ENCODE measurements at places on chromosomes 7 and 10.
A peak's percentile ranks its signal among the peaks of the same experiment; 100 is the strongest.

- DNase-seq, result no peak
Observed at GRCh38 chr10:57769298-57769697, 498.4 kb downstream of the IPMK start.

DNA sequence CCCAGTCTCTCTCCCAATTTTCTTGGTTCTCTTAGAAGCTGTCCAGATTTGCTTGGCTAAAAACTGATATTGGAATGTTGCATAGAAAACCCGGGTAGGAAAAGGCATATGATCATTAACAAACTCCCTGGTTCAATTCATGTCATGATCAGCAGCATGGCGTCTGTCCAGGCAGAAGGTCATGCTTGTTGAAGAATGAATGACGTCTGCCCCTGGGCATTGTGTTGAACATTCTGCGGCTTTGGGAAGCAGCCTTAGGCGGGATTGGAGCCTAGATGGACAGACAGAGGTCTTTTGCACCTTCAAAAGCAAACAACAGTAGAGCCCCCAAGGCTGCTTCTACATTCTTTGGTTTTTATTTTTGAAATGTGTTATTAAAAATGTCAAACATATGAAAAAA lies 7.7 kb upstream of the MINDY3 start:
- no peak for DNase-seq

DNA sequence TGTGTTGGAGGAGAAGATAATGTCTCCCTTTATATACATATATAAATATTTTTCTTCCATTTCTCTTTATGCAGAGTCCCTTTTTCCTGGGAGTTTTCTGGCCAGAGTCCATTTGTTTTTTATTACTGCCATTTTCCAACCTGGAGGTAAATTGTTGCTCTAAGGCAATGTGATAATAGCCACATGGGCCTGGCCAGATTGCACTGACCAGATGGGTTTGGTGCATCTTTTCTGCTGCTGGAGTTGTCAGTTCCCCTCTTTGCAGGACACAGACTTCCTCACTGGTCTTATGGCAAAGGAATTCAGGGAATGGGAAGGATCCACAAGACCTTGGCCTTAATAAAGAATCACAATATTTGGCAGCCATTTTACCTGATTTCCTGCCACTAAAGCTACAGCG lies 254.9 kb downstream of the SORCS3 start:
- DNase-seq, result no peak

GRCh38 chr10:77261146-77261545 lies 376.5 kb downstream of the KCNMA1 start:
- DNase-seq, result no peak

DNA sequence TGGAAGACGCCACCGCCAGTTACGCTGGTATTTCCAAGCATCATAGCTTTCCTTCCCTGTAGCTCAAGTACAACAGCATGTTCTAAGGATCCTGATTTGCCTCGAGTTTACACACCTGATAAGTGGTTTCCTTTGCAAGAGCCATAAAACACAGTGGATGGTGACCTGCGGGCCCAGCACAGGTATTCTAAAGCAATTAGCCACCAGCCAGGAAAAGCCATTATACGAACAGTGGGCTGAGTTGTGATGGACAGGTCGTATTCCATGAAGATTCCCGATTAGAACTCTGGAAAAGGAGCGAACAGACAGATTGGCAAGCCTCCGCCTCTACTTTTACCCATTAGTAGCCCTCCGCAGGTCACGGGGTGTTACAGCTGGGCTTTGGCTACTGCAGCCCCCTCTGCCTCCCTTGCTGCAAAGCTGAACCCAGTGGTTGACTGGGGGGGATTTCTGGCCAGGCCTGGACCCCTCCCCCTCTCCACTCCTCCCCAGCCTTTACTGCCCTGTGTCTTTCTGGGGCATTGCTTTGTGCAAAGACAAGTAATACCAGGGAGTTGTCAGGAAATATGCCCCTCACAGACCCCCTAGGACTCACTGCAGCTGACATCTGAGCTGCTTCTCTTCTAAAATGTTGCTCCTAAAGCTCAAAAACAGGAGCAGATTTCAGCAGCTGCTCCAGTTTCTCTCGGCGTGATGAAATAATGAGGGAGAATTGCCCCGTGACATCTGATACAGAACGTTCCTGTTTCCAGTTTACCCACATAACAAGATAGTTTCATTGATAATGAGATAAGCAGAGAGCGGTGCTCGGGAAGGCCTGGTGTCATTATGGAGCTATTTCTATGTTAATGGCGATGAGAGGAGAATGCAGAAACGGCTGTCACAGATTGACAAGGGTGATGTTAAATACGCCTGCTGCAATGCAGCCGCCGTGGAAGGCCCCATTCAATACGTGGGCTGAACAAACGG lies 214.4 kb downstream of the CCSER2 start:
- no peak for DNase-seq

DNA sequence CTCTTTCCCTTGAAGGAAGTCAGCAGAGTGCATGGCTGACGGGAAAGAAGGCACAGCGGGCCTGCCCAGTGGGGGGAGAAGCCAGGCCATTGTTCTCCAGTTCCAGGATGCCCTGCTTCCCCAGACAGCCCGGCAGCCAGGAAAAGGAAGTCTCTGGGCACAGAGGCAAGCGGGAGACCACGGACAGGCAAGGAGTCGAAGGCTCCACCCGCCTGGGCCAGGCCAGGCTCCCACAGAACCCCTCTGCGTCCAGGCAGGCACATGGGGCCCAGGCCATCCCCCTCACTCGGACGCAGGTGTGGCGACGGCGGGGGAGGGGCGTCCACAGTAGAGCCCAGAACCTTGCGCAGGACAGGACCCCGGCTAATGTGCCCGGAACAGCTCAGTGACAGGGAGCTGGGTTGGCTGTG lies 8.7 kb downstream of the GPR146 start:
- no peak for DNase-seq

GRCh38 chr7:121272676-121273075 lies 56.1 kb upstream of the WNT16 start:
- DNase-seq, result no peak

- no peak for DNase-seq
Observed at GRCh38 chr10:78780551-78780961, 288.2 kb upstream of the ZMIZ1 start.

- DNase-seq, result no peak
Observed at GRCh38 chr7:108200326-108200725, 70.2 kb upstream of the LAMB4 start.

DNA sequence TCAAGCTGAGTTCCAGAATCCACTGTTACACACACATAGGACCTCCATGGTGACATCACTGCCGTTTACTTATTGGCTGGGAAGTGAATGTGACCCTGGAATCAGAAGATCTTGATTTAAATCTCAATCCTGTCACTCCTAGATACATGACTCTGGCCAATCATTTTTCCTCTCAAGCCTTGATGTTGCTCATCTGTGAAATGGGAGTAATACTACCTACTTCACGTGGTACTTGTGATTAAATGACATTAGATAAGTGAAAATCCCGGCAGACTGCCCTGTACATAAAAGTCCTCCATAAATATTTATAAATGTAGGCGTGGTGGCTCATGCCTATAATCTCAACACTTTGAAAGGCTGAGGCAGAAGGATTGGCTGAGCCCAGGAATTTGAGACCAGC lies 88.0 kb upstream of the SVIL start:
- no peak for DNase-seq

DNA sequence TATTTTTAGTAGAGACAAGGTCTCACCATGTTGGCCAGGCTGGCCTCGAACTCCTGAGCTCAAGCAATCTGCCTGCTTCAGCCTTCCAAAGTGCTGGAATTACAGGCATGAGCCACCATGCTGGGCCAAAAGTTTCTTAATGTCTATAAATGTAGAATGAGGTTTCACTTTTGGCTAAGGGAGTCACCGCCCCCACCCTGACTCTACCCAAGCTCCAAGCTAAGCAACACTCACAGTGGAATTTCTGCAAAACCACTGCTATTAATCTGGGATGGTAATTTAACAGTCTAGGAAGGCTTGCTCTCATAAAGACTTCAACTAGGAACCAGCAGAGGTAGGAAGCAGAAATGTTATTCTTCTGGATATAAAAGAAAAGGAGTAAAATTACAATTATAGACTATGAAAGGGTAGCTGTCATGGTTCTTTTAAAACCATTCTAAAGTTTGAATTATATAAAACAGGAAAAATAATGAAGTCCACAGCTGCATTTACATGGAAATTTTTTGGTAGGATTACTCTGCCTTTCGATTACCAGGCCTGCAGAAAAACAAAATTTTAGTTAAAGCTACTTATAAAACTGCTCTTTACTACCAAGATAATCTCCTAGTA lies 211.6 kb downstream of the SFMBT2 start:
- DNase-seq, result no peak

DNA sequence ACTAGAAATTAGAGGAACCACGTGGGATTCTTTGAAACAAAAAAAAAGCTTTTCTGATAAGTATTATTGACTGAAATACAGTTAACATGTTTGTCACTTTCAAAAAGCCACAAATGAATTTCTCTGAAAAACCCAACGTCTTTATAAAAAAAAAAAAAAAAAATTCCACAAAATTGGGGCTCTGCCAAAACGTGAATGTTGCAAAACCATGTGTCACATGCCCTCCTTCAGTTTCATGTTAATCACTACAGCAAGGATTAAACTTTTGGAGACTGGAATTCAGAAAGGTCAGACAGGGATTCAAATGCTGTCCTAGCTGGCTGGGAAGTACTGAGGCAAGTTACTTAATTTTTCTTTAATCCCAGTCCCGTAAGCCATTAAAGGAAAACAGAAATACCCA lies 278.0 kb upstream of the KLF14 start:
- DNase-seq, result peak; percentile 49

GRCh38 chr10:103367379-103367781 lies 396 bp upstream of the TAF5 start:
- DNase-seq, result no peak

GRCh38 chr10:62813453-62813852 lies 2.7 kb downstream of the EGR2 start:
- no peak for DNase-seq

DNA sequence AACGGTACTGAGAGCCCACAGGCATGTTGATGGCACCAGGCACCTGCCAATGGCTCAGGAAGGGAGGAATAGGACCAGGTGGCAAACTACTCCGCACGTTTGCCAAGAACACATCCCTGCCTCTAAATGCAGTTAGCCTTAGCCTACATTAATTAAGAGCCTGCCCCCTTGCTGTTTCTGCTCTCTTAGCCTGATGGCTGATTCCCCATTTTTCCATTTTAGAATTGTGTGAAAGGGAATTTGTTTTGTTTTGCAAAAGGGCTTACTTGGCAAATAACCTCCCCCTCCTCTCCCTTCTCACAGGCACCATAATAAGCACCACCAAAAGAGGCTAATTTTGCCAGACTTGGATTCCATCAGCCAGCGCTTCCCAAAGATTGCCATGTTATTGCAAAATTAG lies 1203.2 kb downstream of the SORCS3 start:
- no peak for DNase-seq

DNA sequence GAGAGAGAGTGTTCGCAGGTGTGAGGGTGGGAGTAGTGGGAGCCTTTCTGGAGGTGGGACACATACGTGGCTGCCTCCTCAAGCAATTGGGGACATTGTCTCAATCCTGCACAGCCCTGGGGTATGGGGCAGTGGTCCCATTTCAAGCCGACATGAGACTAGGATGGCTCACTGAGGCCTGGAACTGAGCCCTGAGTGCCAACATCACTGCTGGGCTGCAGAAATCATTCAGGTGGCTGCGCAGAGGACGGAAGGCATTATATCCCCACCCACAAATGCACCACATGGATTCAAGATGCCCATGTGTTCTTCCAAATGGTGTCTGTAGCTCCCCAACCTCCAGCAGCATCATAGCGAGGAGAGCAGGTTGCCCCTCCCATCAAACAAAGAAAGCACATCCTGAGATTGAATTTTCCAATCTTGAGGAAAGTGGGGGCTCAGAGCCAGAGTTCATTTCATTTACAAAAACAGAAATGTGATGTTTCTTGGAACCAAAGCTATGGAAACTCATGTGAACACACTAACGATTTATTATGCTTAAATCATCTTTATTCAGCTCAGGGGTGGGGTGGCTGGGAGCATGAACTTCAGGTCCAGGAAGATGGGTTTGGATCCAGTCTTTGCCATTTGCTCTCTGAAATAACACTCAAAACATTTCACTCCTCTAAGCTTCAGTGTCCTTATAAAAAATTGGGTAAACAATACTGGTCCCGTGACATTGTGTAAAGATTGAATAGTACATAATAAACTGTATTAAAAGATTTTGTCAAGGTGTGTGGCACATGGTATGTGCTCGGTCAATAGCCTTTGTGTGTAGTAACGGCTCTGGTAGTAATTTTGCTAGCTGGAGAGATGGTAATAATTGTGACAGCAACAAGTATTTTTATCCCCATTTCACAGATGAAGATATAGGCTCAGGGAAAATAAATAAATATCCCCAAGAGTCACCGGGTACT lies 4.6 kb downstream of the SFTPA2 start:
- no peak for DNase-seq

DNA sequence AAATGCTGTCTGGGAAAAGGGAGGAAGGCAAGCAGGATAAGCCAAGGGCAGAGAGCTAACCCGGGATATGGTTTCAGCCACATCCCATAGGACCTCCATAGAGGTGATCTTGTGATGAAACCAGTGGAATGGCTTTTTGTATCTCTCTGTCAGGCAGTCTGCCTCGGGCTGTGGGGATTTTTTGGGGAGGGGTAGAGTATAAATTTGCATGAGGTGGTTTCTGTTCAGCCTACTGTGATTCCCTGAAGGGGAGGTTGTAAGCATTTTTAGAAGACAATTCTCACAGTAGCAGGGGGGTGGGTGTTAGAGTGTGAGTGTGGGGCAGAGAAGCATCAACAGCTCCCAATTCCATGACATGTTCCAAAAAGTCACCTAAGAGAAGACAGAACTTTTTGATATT lies 11.8 kb downstream of the OR9A2 start:
- no peak for DNase-seq

DNA sequence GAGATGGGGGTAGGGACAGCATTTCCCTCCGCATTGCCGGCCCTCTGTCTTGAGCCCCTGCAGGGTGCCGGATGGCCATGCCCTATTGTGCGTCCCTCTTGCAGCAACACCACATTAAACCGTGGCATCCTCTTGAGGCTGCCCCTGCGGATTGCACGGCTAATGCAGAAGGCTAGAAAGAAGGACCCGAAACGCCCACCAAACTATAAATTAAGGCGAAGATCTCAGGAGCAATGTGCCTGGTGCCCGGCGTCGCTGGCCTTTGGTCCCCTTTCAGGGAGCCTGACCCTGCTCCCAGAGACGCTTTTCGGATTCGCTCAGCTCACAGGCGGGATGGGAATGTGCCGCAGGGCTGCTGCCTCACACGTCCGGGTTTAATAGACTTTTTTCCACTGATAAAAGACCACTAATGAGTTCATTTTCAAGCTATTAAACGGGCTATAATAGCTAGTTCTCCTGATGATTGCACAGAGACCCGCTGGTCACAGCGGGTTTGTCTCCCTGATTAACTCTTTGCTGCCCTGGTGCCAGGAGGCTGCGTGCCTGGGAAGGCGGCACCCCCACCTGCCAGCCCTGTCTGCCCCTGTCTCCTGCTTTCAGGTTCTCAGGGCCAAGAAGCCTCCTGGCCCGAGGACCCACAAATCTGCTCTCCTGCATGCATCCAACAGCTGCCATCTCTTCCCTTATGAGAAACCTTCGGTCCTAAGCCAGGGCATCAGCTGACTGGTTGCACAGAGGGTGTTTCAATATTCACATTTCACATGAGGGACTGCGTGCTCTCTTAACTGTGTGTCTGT lies 128.3 kb downstream of the ADARB2 start:
- no peak for DNase-seq

Measured in Kasumi-1 (cell line).